Stimulated activated CD8-positive, alpha-beta memory T cell treated with anti-CD3 and anti-CD28 coated beads, Interleukin-4, amount 100 ng/mL, for 1 hour (primary cell): ENCODE measurements at places on chromosomes 4 and X.

DNA sequence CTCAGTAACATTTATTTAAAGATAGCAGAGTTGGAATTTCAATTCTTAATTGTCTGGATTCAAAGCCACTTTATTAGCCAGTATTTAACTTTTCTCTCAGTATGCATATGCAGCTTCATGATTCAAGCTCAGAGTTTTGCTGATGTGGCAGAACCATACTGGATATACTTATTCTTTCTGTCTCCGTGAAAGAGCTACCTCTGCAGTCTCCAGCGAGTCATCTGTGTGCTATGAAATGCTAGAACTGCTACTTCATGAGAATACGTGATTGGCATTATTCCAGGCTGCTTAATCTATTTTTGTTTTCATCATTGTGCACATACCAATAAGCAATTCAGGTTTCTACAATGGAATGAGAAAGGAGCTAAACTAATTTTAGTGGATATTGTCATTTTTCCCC lies 743.7 kb downstream of the C4orf33 start:
- no peak for DNase-seq

DNA sequence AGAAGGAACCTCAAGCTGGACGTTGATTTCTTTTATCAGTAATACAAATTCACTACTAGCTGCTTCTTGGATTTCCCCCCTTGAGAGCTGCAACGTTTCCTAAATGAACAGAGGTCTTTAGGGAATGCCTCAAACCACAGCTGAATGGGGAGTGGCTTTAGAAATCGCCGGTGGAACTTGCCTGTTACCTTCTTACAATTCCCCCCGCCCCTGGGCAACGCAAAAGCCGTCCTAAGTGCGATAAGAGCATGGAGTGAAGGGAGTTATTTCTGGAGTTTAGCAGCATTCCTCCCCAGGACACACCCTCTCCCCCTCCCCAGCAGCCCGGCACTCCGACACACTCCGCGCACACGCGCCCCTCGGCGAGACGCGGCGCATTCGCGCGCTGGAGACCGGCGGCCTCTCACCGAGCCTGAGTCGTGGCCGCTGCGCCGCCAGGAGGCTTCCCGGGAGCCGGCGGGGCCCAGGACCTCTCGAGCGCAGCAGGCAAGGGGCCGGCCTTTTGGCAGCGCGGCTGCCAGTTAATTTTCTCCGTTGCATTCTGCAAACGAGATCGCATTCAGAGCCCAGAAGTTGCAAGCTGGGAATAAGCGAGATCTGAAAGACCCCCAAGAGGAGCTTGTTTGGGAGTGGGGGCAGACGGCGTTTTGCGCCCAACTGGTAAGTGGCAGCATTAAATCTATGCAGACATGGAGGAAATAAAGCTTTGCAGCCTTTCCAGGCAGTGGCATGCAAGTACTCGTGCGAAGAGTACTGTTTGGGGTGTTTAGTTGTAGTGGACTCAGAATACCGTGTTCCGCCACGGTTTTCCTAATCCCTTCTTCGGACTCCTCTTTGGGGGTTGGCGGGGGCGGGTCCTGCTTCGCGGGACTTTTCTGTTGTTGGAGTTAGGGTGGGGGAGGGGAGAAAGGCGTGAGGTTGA lies 134.7 kb downstream of the PALLD start:
- DNase-seq: no peak

- DNase-seq: no peak
These were observed 777.6 kb upstream of the DIAPH2 start for GRCh38 chrX:95907081-95907480.

DNA sequence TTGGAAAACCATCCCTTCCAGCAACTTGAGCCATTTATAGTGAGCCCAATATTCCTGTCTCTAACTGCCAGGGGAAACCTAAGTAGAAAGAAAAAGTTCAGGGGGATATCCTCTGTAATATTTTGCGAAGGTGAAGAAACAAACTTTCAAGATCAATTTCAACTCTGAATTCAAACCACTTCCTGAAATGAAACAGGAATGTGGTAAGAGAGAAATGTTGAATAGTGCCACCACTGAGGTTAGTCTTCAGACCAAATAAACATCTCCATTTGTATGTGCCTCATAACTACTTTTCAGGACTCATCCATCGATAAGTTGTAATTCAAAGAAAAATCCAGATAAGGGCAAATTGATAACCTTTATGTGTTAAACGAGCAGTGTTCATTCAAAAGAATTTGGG lies 128.7 kb downstream of the GABRB1 start:
- DNase-seq: no peak

DNA sequence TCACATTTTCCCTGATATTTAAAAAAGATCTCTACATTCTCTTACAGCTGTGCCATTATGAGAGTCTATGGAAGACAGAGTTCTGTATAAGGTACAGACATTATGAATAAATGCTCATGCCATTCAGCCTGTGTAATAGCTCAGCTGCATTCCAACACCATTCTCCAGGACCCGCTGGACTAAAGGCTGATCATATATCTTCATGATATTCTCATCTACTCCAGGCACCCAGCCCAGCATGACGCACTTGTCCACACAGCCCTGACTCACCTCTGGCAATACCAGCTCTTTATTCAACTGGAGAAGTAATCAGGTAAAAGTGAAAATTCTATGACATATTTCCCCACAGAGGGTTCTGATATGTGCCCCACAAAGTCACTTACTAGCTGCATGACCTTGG lies 437.5 kb upstream of the FGF16 start:
- DNase-seq: no peak
